ENCODE measurements at places on chromosomes 2 and 18. TPM values are rescaled to one million over a fixed set of nuclear protein-coding genes. Genes with fewer than 3 reads are reported as not detected.
A peak's percentile ranks its signal among the peaks of the same experiment; 100 is the strongest.

GRCh38 chr2:23746141-23746863 lies 180.6 kb downstream of the ATAD2B start:
- DNase-seq: no peak
- no peaks in the 10 kb centered on the region for H3K36me3 ChIP-seq
- no peak overlapping the region for H3K4me3 ChIP-seq
- peak overlapping the region; percentile 20 for H3K27ac ChIP-seq
- peaks cover 35% of the 10 kb centered on the region for H3K4me1 ChIP-seq

DNA sequence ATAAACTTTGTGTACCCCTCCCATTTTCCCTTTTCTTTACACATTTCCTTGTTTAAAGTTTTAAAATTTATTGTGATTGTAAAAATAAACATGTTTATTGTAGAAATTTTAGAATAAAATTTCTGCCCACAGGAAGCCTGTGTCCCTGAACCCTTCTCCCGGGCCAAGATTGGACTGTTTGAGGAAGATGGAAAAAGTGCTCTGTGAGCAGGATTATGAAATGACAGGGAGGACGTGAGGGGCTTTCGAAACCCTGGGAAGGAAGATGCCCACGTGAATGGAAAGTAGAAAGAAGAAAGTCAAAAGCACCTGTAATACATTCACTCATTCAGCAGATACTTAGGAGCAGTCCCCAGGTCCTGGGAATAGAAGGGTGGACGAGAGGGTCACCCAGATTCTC lies 25.4 kb upstream of the ATOH8 start:
- H3K4me3 ChIP-seq: no peak overlapping the region
- peaks cover 28% of the 10 kb centered on the region for H3K4me1 ChIP-seq
- H3K27me3 ChIP-seq: no peaks in the 10 kb centered on the region
- H3K27ac ChIP-seq: no peak overlapping the region

- no peak overlapping the region for H3K4me3 ChIP-seq
- H3K27me3 ChIP-seq: no peaks in the 10 kb centered on the region
- no peak overlapping the region for H3K27ac ChIP-seq
These were observed 27.5 kb downstream of the TMEM18 start for GRCh38 chr2:649426-650342.

DNA sequence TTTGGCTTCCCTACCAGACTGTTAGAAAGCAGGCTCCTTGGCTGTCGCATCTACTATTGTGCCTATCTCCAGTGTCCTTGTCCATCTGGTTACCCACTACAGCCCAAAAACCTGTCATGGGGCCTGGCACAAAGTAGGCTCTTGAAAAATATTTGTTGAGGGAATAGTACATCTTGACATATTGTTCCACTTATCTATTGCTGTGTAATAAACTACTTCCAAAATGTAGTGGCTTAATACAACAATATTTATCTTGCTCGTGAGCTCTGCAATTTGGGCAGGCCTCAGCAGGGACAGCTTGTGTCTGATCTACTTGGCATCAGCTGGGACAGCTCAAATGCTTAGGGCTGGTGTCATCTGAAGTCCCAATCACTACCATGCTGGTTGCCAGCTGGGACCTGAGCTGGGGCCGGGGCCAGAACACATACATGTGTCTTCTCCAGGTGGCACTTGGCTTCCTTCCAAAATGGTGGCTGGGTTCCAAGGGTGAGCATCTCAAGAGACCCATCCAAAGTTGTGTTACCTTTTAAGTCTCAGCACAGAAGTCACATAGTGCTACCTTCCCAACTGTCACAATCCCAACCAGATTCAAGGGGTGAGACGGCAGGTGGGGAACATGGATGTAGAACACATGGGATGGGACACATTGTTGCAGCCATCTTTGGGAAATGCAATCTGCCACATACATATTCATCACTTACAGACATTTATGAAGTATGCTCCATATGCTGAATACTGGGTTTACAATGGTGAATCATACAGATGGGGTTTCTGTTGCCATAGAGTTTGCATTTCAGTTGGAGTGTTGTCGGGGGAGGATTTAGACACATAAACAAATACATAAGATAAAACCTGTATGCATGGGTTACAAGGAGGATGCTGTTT lies 134.2 kb downstream of the FOXI3 start:
- H3K27me3 ChIP-seq: no peaks in the 10 kb centered on the region
- DNase-seq: peak; percentile 12
- H3K36me3 ChIP-seq: no peaks in the 10 kb centered on the region
- H3K4me1 ChIP-seq: no peaks in the 10 kb centered on the region
- H3K4me3 ChIP-seq: no peak overlapping the region

GRCh38 chr2:160512491-160512890 lies 18.9 kb upstream of the RBMS1 start:
- H3K36me3 ChIP-seq: no peaks in the 10 kb centered on the region
- H3K27ac ChIP-seq: no peak overlapping the region
- H3K4me3 ChIP-seq: no peak overlapping the region
- no peaks in the 10 kb centered on the region for H3K27me3 ChIP-seq
- H3K4me1 ChIP-seq: peaks cover 7% of the 10 kb centered on the region

GRCh38 chr18:9079818-9080528 lies 22.5 kb upstream of the NDUFV2 start:
- H3K4me3 ChIP-seq: no peak overlapping the region
- no peaks in the 10 kb centered on the region for H3K36me3 ChIP-seq
- no peak for DNase-seq
- H3K27me3 ChIP-seq: no peaks in the 10 kb centered on the region

DNA sequence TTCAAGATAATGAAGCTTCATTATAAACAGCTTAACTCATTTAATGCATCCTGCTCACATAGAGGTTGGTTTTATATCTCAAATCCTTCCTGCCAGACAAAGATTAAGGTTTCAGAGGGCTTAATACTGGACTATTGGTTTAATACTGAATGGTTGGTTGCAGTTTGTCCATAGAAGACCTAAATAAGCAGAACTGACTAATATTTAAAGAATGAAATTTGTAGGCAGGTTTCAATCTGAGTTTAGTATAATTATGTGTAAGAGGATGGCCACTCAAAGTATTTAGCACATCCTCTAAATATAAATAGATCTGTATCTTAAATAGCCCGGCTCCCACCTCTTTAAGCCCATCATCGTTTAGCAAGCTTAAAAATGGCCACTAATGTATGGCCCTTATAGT lies 92.5 kb downstream of the EPB41L5 start:
- DNase-seq: no peak
- peaks cover 8% of the 10 kb centered on the region for H3K36me3 ChIP-seq
- no peaks in the 10 kb centered on the region for H3K27me3 ChIP-seq
- H3K27ac ChIP-seq: no peak overlapping the region
- no peak overlapping the region for H3K4me3 ChIP-seq
- peaks cover 25% of the 10 kb centered on the region for H3K4me1 ChIP-seq

GRCh38 chr18:37710726-37711125 lies 145.1 kb upstream of the CELF4 start:
- H3K27ac ChIP-seq: no peak overlapping the region
- H3K4me1 ChIP-seq: no peaks in the 10 kb centered on the region
- H3K27me3 ChIP-seq: no peaks in the 10 kb centered on the region
- H3K4me3 ChIP-seq: no peak overlapping the region
- no peaks in the 10 kb centered on the region for H3K36me3 ChIP-seq
- no peak for DNase-seq

The ALPI gene
- not detected for total RNA-seq

The PARD6G gene
- 5.4 TPM for total RNA-seq

The DTNA gene
- total RNA-seq: 284 TPM

All from esophagus muscularis mucosa (tissue), 4 donors.